ENCODE measurements at places on chromosomes 6 and 20. TPM values are rescaled to one million over a fixed set of nuclear protein-coding genes. Genes with fewer than 3 reads are reported as not detected.

DNA sequence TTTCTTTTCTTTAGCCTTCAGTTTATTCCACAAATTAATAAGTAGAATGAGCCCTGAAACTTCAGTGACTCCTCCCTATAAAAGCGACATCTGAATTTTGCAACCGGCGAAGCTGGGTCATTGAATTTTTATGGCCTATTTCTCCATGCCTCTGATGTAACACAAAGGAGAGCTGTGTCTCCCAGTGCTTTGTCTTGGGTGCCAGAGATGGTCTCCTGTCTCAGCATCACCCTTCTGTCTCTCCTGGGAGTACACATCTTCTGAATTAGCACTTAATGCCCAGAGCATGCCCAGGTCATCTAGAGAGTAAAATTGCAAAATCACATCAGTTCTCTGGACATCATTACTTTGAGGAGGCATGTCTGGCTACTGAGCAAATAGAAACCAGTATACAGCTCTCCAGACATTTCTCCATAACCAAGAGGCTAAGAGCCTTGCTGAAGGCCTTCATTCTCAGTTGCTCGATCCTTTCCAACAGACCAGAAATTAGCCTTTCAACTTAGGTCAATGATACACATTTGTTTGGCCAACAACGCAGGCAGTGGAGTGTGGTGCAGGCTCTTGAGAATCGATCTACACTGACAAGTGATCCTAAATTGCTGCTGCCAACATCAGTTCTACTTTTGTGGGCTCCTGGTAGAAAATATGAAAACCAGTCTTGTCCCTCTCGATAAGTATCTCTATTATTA lies 176.0 kb upstream of the FOXQ1 start:
- no peak overlapping the region for H3K4me3 ChIP-seq
- DNase-seq, result no peak
- H3K36me3 ChIP-seq, result no peaks in the 10 kb centered on the region
- no peaks in the 10 kb centered on the region for H3K27me3 ChIP-seq
- no peak overlapping the region for H3K27ac ChIP-seq

- no peak overlapping the region for H3K4me3 ChIP-seq
- H3K36me3 ChIP-seq, result no peaks in the 10 kb centered on the region
- peak overlapping the region; percentile 8 for H3K27ac ChIP-seq
- H3K27me3 ChIP-seq, result no peaks in the 10 kb centered on the region
- no peak for DNase-seq
These were observed 207.7 kb upstream of the SNX9 start for GRCh38 chr6:157615420-157615769.

DNA sequence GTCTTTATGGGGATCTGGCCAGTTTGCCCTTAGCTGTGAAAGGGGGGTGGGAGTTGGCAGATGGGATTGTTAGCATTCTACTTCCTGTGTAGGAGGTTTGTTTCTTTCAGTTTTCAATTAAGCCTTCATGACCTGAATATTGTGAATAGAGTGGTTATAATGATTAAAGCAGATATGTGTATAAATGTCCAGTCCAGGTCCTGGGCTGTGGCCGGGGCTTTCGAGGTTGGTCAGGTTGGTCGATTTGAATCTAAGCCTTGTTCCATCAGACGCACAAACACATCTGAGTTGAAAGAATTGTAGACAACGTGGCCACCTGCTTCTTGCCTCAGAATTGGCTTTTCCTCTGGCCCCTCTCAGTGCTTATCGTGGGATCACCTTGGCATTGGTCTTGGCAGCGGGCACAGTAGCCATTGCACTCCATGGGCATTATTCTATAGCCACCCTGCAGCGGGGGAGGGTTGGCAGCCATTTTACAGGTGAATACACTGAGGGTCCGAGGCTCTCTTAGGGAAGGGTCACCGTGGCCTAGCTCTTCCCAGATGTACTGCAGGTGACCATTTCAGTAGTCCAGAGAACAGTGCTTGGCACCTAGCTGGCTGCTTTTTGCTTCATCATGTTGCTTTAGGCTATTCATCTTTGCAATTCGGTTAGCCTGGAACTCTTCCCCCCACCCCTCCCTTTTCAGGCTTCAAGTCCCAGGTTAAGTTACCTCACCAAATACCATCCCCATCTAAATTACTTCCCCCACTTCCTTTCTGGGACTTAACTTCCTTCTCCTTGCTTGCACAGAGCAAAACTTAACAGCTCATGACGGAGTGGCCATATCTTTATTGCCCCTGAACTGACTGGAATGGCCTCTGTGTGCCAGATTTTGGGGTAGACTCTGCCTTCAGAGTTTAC lies 1.1 kb downstream of the RNF114 start:
- H3K27ac ChIP-seq, result peak overlapping the region; percentile 94
- H3K27me3 ChIP-seq, result no peaks in the 10 kb centered on the region
- H3K4me1 ChIP-seq, result peaks cover 19% of the 10 kb centered on the region
- peak overlapping the region; percentile 97 for H3K4me3 ChIP-seq
- peaks cover 5% of the 10 kb centered on the region for H3K36me3 ChIP-seq

- H3K4me3 ChIP-seq, result no peak overlapping the region
- no peaks in the 10 kb centered on the region for H3K36me3 ChIP-seq
- H3K27ac ChIP-seq, result no peak overlapping the region
- no peak for DNase-seq
- no peaks in the 10 kb centered on the region for H3K27me3 ChIP-seq
These were observed 91.0 kb downstream of the HIVEP1 start for GRCh38 chr6:12103158-12103557.

- H3K4me3 ChIP-seq, result no peak overlapping the region
- H3K4me1 ChIP-seq, result no peaks in the 10 kb centered on the region
- DNase-seq, result no peak
- no peak overlapping the region for H3K27ac ChIP-seq
- no peaks in the 10 kb centered on the region for H3K27me3 ChIP-seq
These were observed 34.5 kb upstream of the CST7 start for GRCh38 chr20:24914388-24915241.

DNA sequence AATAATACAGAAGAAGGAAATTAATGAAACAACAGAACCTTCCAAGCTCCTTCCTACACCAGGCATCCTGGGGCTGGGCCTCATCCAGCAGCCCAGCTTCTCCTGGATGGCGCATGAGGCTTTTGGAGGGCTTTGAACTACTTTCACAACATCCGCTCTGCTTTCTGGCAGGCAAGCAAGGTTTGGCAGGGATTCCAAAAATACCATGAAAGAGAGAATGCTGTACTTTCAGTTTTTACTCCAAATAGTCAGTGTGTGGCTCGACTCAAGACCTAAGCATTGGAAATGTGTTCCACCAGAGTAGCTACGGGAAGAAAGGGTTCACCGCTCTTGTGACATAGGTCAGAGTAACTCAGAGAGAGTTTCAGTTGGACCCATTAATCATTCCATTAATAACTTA lies 125.4 kb downstream of the OPRM1 start:
- no peak overlapping the region for H3K4me3 ChIP-seq
- no peaks in the 10 kb centered on the region for H3K27me3 ChIP-seq
- H3K27ac ChIP-seq, result no peak overlapping the region

B3GAT2 gene
- total RNA-seq, result 0.05 TPM

MATN4 gene
- 0.15 TPM for total RNA-seq

DNA sequence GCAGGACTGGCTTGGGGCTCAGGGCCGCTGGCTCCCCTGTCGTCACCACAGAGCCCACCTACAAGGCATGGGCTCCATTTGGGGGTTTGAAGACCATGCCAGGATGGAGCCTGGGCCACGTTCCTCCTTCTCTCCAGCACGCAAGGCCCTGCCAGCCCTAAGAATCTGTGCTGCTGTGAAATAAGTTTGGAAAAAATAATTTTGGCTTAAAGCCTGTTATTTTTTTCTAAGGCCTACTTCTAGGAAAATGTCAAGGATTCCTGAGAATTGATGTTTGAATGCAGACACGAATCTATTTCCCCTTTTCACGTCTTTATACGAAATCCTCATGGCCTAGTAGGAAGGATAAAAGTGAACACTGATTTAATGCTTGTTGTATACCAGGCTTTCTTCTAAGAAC lies 107.5 kb downstream of the LRFN2 start:
- H3K27me3 ChIP-seq, result peaks cover 12% of the 10 kb centered on the region
- H3K27ac ChIP-seq, result no peak overlapping the region
- no peaks in the 10 kb centered on the region for H3K36me3 ChIP-seq
- no peaks in the 10 kb centered on the region for H3K4me1 ChIP-seq
- no peak for DNase-seq
- H3K4me3 ChIP-seq, result no peak overlapping the region

DNA sequence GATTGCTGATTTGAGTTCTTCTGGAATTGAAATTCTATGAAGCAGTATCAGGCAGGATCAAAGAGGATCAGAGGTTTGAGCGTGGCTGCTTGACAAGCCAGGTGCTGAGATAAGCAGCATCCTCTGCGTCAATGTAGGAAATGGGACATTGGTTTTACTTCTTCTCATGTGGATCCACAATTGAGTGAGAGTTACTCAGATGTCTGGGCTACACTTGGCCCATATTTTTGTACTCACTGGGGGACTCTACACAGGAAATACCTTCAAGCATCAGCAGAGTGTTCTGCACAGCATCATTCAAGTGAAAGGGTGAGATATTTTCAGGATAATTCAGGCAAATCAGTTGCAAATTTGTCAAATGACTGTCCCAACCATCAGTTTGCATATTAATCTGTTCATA lies 613.9 kb upstream of the ARID1B start:
- no peaks in the 10 kb centered on the region for H3K36me3 ChIP-seq
- no peak for DNase-seq
- H3K4me3 ChIP-seq, result no peak overlapping the region
- H3K4me1 ChIP-seq, result no peaks in the 10 kb centered on the region

DNA sequence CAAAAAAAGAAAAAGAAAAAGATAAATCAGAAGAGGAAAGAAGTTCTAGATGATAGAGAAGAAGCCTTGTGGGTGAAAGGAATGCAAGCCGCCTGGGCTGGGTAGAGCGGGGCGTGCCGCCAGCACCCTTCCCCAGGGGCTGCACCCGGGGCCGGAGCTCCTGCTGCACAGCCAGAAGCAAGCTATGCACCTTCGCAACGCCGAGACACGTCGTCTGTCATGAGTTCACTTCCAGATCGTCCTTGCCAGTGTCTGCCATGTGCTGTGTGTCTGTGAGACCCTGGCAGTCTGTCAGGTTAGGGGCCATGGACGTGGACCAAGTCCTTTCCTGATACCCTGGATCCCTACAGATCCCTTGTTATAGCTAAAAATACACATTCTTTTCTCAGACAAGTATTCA lies 25.5 kb upstream of the ADRM1 start:
- no peaks in the 10 kb centered on the region for H3K4me1 ChIP-seq
- no peaks in the 10 kb centered on the region for H3K36me3 ChIP-seq
- H3K4me3 ChIP-seq, result no peak overlapping the region
- H3K27ac ChIP-seq, result no peak overlapping the region

- no peaks in the 10 kb centered on the region for H3K27me3 ChIP-seq
- no peak overlapping the region for H3K27ac ChIP-seq
These were observed 57.6 kb downstream of the GMDS start for GRCh38 chr6:2187826-2188225.

- H3K4me1 ChIP-seq, result no peaks in the 10 kb centered on the region
- no peaks in the 10 kb centered on the region for H3K36me3 ChIP-seq
- DNase-seq, result no peak
- H3K27me3 ChIP-seq, result no peaks in the 10 kb centered on the region
- H3K4me3 ChIP-seq, result no peak overlapping the region
These were observed 477.9 kb upstream of the MANEA start for GRCh38 chr6:95099410-95099809.

- no peak overlapping the region for H3K27ac ChIP-seq
- no peaks in the 10 kb centered on the region for H3K36me3 ChIP-seq
- H3K4me1 ChIP-seq, result no peaks in the 10 kb centered on the region
- H3K4me3 ChIP-seq, result no peak overlapping the region
These were observed 149.1 kb upstream of the TENT5A start for GRCh38 chr6:81901551-81901966.

EFCAB8 gene
- 1.1 TPM for total RNA-seq

HLA-G gene
- 0.62 TPM for total RNA-seq

APMAP gene
- 165 TPM for total RNA-seq

CD83 gene
- total RNA-seq, result 5.3 TPM

PROKR2 gene
- not detected for total RNA-seq

DNA sequence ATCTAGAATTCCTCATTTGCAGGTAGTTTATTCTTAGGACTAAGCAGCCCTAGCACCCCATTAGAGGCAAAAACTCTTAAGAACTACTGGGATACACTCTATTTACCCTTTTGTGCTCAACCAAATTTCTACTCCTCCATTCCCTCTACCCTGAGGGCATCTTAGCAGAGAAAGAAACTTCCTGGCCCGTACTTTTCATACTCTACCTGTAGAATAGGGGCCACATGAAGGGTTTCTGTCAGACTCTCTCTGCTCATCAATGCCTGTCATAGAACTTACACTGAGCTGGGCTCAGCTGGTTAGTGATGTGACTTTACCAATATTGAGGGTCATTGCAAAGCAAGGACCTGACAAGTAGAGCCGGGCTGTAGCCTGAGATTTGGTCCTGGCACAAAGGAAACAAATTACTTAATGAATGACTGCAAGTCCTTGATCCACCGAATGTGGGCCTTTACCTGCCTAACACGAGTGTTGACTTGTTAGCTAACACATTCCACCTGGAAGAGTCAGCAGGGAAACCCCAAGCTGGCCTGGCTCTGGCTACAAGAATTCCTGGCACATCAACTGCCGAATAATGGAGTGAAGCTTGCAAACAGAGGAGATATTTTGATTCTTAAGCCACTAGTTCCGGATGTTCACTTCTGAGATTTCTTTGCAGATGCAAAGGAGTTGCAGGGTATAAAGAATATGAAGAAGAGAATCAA lies 280.5 kb upstream of the JAG1 start:
- H3K4me1 ChIP-seq, result no peaks in the 10 kb centered on the region
- H3K4me3 ChIP-seq, result no peak overlapping the region
- no peaks in the 10 kb centered on the region for H3K27me3 ChIP-seq
- no peak for DNase-seq
- no peak overlapping the region for H3K27ac ChIP-seq

DNA sequence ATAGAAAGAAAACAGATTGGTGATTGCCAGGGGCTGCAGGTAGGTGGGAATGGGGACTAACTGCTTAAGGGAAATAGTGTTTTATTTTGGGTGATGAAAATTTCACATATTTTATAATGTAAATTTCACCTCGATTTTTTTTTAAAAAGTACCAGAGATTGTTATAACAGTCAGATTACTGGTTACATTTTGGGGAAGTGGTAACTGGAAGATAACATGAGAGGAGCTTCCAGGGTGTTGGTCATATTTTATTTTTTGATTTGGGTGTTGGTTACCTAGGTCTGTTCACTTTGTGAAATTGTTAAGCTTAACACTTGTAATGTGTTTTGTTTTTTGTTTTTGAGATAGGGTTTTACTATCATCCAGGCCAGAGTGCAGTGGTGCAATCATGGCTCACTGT lies 17.2 kb upstream of the CRIP3 start:
- H3K27ac ChIP-seq, result no peak overlapping the region
- H3K4me3 ChIP-seq, result no peak overlapping the region
- H3K27me3 ChIP-seq, result no peaks in the 10 kb centered on the region
- no peaks in the 10 kb centered on the region for H3K4me1 ChIP-seq
- DNase-seq, result no peak

DNA sequence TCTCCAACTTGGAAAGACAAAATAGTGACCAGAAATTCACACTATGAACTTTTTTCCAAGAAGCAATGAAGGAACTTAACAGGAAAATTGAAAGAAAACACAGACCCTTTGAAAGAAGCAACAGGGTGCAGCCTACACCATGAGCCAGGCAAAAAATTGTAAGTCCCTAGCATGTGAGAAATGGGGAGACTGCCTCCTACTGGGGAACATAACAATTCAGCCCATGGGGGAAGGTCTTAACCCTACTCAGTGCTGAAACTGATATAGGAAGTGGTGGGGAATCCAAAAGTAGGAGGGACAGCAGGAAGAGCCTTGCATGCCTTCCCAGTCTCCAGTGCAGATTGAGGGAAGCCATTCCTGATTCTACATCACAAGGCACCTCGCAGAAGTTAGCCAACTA lies 235.1 kb upstream of the UFL1 start:
- DNase-seq, result no peak
- H3K27ac ChIP-seq, result no peak overlapping the region
- H3K4me3 ChIP-seq, result no peak overlapping the region
- no peaks in the 10 kb centered on the region for H3K27me3 ChIP-seq

BMP5 gene
- 17.7 TPM for total RNA-seq
